Activated naive CD4-positive, alpha-beta T cell (primary cell): ENCODE measurements at places on chromosomes 11 and 22.

GRCh38 chr11:2387266-2387987 is 10.3 kb downstream of the CD81 start:
- no peak for DNase-seq

DNA sequence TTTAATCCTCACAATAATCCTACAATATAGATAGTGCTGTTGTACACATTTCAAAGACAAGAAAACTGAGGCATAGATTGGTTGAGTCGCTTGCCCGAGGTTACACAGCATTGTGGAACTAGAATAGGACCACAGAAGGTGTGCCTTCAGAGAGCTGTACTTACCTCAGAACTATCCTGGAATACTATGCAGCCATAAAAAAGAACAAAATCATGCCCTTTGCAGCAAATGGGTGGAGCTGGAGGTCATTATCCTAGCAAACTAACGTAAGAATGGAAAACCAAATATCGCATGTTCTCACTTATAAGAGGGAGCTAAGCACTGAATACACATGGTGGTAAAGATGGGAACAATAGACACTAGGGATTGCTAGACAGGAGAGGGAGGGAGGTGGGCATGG is 15.7 kb upstream of the NAV2 start:
- DNase-seq: no peak

- DNase-seq: no peak
Observed at GRCh38 chr11:64249563-64250414, 1.5 kb upstream of the PLCB3 start.

GRCh38 chr11:127119356-127119755 is 118.8 kb upstream of the KIRREL3 start:
- no peak for DNase-seq

DNA sequence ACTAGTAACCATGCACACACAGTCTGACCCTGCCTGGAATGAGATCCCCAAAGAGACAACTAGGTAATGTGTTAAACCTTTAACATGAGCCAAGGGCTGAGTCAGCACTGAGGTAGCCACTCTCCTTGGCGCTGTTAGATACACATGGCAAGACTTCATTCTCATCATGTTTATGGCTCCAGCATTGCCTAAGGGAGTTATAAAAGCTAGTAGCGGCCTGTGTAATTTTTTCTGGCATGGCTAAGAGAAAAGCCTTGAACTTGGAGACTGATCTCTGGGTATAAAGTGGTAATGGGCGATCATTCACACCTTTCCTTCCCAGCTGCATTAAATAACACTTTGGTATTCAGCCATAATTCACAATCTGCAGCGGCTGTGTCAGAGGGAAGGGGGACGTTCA is 779.7 kb upstream of the LRRC4C start:
- DNase-seq: no peak

DNA sequence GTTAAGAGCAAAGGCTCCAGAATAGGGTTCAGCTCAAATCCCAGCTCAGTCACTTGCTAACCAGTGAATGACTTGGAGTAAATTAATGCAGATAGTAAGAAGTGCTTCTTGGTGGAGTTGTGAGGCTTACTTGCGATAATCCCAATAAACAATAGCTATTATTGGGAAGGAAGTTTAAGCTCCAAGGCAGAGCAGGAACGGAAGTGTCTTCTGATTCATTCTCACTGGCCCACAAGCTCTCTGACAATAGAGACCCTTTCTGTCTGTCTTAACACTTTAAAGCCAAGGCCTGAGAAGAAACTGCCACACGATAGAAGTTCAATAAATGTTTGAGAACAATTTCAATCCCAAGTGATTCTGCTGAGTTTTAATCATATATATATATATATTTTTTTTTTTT is 155.4 kb downstream of the DBX1 start:
- no peak for DNase-seq

DNA sequence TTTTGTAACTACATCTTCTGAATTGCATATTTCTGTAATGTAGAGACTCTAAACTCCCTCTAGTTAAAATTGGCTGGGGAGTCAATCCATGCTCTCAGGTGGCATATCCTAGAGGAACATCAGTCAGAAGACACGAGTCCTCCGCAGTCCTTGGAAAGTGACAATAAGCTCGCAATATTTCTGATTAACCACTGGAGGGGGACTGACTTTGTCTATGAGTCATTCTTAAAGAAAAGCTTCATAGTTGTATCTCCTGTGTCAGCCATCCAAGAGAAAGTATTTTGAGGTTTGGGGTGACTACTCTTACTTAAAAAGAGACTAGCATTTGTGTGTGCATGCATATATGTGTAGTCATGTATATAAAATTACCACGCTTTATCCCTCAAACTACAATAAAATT is 60.2 kb downstream of the SLN start:
- DNase-seq: no peak

DNA sequence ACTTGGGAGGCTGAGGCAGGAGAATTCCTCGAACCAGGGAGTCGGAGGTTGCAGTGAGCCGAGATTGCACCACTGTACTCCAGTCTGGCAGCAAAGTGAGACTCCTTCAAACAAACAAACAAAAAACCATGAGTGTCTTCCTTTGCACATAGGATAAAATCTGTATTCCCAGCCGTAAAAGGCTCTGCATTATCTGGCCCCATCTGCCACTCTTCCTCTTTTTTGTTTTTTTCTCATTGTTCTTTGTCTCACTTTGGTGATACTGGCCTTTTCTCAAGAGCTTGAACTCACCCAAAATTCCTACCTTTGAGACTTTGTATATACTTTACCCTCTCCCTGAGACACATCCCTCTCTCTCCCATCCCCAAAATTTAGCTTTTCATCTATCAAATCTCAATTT is 17.6 kb downstream of the FDX1 start:
- no peak for DNase-seq

GRCh38 chr22:25365491-25366261 is 146.2 kb downstream of the CRYBB2 start:
- DNase-seq: no peak

- DNase-seq: no peak
Observed at GRCh38 chr11:48031602-48032001, 51.2 kb downstream of the PTPRJ start.

DNA sequence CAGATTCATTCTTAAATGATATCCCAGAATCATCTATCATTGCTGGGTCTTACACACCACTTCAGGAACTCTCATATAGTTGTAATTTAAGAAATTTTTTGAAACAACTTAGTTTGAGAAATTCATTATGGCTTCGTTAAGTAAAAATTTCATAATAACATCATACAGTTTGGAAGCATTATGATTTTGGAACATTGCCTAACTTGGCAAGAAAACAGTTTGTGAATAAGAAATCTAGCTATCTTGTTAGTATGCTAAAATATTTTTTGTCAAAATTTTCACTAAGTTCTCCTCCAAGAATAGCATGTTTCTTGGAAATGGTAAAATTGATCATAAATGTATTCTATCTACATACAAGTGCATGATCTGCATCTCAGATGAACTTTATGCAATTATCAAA is 217.7 kb downstream of the CNTN5 start:
- DNase-seq: no peak

GRCh38 chr22:44975427-44976262 is 34.2 kb downstream of the PHF21B start:
- DNase-seq: no peak

- no peak for DNase-seq
Observed at GRCh38 chr11:13831696-13832095, 130.8 kb upstream of the SPON1 start.

- no peak for DNase-seq
Observed at GRCh38 chr22:44335903-44336803, 23.4 kb upstream of the SHISAL1 start.

DNA sequence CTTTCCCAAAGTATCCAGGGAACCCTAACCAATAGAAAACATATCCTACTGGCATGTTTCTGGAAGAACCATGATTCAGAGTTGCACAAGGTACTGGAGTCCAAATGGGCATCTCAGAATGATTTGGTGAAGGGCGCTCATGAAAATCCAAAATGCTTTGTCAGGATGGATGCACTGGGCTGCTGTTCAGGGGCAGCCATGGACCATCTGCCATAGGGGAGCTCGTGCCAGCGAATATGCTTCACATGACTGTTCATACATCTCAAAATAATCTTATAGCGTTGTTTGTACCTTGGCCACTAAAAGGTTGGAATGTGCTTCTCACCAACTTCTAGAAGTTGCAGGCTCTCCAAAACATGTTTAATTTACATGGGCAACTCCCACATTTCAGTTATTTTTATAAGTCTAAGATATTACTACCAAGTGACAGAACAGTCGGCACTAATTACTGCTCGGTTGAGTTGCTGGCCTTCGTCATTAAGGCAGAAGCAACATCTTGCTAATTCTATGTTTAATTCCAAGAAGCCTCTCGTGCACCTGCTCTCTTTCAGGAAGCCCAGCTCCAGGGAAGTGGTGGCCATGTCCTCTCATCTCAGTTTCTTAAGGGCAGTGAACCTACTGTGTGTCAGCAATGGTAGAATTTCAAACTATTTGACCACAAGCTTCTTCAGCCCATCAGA is 1497.7 kb downstream of the TBC1D22A start:
- DNase-seq: no peak

- no peak for DNase-seq
Observed at GRCh38 chr11:38019072-38019775, 1421.2 kb upstream of the RAG2 start.

GRCh38 chr11:657691-658126 is 20.6 kb downstream of the DRD4 start:
- no peak for DNase-seq

- no peak for DNase-seq
Observed at GRCh38 chr11:80778432-80778831, 1337.6 kb upstream of the TENM4 start.

GRCh38 chr22:20138417-20138738 is 6.8 kb downstream of the ZDHHC8 start:
- DNase-seq: no peak

DNA sequence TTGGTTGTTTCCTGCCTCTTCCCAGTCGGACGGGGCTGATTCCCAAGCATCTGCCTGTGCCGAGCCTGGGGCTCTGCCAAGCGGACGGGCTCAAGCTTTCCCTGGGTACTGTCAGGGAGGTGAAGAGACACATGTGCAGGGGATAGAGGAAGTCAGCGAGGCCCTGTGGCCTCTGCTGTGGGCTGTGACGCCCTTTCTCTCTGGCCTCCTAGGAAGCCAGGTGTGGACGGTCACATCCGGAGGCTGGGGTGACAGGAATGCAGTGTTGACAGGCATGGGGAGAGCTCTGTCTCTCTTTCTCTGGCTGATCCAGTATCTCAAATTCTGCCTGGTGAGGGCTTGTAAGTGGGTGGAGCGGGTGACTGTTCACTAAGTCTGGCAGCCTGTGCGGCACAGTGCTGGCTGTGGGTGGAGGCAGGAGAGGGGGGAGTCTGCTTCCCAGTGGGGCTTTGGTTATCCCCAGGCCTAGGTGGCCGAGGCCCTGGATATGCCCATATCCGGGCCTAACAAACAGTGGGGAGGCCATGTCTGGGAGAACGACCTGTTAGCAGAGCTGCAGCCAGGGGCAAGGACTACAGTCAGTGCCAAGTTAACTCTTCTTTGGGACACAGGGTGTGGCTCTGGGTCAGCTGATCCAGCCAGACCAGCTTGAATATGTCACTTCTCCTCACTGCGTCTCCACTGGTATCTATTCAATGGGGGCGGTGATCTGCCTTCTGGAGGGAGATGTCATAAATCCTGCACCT is 1.9 kb downstream of the KCTD17 start:
- DNase-seq: no peak

DNA sequence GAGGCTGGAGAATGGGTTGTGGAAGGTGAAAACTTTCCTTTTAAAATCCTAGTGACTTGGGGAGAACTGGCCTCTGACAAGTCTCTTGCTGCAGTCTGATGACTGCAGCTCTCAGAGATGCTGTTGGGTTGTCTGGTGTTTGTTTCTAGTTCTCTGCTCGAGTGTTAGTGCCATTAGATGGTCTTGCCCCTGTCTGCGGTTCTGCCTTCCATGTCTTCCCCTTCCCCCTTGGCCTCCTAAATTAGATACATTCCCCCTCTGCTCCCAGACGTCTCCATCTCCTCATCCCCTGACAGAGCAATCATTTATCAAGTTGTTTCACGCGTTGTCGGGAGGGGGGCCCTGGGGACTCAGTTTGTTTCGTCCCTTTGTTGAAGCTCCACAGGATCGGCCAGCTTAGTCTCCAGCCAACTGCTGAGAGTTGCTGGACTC is 67.7 kb downstream of the CECR2 start:
- DNase-seq: no peak

GRCh38 chr22:41571786-41572185 is 11.0 kb downstream of the CSDC2 start:
- no peak for DNase-seq

- no peak for DNase-seq
Observed at GRCh38 chr11:32162906-32163305, 72.0 kb downstream of the RCN1 start.

- DNase-seq: no peak
Observed at GRCh38 chr22:43331069-43331451, 12.1 kb downstream of the SCUBE1 start.

- no peak for DNase-seq
Observed at GRCh38 chr11:61853698-61854169, 25.6 kb downstream of the FADS2 start.

GRCh38 chr11:61962213-61963015 is 5.0 kb downstream of the FTH1 start:
- DNase-seq: no peak

DNA sequence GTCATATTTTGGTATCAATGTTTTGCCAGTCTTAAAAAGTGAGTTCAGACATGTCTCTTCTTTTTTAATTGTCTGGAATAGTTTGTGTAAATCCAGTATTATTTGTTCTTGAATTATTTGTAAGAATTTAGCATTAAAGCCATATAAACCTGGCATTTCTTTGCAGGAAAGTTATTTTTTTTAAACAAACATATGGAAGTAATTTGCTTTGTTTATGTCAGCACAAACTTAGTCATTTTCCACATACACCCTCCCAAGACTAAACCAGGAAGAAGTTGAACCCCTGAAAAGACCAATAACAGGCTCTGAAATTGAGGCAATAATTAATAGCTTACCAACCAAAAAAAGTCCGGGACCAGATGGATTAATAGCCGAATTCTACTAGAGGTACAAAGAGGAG is 9.1 kb upstream of the CCDC81 start:
- DNase-seq: no peak

DNA sequence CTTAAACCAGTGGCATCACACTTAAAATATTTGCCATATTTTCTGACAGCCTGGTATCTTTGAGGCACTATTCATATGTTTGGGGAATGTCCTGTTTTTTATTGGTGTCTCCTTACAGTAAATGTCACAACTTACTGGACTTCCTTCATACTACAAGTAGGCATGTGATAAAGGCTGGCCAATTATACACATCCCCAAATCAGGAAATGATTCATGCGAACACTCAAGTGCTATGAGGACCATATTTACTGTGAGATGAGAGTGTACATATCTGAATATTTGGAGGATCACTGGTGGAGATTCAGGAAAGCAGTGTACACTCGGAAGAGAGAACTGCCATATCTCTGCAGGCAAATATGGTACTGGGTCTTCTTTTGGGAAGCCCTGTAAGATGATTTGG is 913.8 kb upstream of the CHORDC1 start:
- DNase-seq: no peak

- no peak for DNase-seq
Observed at GRCh38 chr11:86508604-86509587, 134.2 kb downstream of the CCDC81 start.

GRCh38 chr22:34403667-34404066 is 483.4 kb upstream of the LARGE1 start:
- no peak for DNase-seq

GRCh38 chr22:42786606-42787356 is 66.1 kb upstream of the A4GALT start:
- DNase-seq: no peak
